CD4-positive, alpha-beta T cell treated with Interleukin-4 for 1 hour (primary cell): ENCODE measurements at places on chromosomes 13 and 19.

DNA sequence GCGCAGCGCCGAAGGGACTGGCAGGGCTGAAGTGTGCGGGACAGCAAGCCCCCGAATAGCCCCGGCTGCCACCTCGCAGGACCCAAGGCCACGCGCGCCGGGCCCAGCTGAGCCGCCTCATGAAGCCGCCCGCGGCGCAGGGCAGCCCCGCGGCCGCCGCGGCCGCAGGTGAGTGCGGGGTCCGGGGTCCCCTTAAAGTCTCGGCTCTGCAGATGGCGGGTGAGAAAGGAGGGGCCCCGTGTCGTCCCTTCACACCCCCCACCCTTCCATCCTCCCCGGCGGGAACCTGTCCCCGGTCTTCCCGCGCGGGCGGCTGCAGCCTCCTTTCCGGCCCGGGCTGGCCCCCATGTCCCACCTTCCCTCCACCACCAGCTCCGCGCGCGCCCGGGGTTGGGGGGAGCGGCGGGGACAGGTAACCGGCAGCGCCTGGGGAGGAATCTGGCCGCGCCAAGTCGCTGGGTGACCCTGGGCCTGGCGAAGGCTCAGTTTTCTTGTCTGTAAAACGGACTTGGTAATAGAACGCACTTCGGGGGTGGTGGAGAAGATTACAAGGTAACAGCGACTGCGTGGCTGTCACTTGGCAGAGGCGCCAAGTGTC, 338 bp downstream of the RGCC start:
- DNase-seq: no peak

GRCh38 chr19:30375553-30376031, 3.4 kb downstream of the ZNF536 start:
- DNase-seq: no peak

GRCh38 chr19:8503510-8503909, 1.1 kb upstream of the PRAM1 start:
- peak; percentile 21 for DNase-seq

DNA sequence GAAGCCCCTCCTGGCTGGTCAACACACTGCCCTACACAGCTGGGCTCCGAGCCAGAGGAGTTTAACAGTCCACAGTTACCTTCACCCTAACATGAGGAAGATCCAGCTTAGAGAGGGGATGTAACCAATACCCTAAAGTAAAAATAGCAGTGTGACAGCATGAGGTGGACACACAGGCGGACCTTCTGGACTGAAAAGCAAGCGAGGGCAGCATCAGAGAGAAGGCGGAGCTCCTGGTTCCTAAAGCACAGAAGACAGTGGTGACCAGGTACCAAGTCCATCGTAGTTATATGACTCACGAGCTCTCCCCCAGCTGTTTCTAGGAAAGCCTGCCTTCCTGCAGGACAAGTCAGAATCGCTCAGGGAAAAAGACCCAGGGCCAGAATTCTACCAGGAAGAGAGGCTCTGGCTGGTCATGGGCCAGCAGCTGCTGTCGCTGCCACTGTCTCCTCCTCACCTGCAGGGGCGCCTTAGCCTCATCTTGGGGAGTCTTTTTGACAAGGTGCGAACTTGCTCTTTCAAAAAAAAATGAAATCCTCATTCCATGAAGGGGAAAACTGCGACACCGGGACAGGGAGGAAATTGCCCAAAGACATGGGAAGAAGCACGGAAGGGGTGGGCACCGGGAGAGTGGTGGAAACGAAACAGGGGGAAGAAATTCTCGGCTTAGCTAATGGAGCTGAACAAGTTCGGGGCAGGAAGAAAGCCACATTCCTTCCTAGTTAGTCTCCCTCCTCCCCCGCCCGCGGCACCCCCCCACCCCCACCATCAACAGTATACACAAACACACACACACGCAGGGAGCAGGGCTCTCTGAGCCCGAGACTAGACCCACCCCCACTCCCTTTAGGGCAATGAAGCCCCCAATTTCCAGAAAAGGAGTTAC, 1.7 kb downstream of the ELL start:
- peak; percentile 72 for DNase-seq

DNA sequence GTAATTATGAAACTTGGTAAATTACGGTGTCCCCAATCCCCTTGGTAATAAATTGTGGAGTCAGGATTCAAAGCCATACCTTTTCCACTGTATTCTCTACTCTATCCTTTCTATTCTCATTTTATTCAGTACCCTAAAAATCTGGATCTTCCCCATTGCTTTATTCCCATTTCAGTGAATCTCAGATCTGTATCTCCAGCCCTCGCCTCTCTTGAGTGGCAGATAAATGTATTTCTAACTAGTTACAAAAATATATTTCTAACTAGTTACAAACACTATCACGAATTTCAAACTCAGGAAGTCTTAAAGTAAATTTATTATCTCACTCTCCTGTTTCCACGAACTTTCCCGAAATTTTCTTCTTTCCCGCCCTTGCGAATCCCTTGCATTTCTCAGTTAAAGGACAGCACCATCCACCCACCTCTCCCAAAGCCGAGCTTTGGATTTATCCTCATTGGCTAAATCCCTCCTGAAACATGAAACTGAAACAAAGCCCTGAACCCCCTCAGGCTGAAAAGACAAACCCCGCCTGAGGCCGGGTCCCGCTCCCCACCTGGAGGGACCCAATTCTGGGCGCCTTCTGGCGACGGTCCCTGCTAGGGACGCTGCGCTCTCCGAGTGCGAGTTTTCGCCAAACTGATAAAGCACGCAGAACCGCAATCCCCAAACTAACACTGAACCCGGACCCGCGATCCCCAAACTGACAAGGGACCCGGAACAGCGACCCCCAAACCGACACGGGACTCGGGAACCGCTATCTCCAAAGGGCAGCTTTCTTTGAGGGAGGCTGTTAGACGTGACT, 164.3 kb upstream of the PABPC3 start:
- no peak for DNase-seq
